ENCODE measurements at places on chromosomes 12 and 14.

DNA sequence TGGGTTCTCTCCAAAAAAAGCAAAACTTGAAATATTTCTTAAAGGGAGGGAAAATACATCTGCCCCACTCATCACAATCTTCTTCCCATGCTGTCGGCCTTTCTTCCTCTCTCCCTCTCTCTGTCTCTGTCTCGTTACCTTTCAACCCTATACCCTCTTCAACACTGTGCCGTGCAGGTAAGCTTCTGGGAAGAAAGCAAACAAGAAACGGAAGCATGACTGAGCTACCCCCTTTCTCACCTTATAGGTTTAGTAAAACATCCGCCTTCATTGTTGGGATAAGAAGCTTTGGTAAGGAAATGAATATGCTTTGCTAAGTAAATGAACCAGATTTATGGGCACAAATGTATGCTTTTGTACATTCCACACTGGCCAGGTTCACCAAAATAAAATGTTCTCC lies 63.0 kb downstream of the TMEM30B start:
- no peak for DNase-seq

GRCh38 chr14:77208291-77208978 lies 26.8 kb downstream of the TMEM63C start:
- peak; percentile 42 for DNase-seq

GRCh38 chr12:52681526-52682380 lies 1.5 kb upstream of the KRT1 start:
- DNase-seq, result no peak

DNA sequence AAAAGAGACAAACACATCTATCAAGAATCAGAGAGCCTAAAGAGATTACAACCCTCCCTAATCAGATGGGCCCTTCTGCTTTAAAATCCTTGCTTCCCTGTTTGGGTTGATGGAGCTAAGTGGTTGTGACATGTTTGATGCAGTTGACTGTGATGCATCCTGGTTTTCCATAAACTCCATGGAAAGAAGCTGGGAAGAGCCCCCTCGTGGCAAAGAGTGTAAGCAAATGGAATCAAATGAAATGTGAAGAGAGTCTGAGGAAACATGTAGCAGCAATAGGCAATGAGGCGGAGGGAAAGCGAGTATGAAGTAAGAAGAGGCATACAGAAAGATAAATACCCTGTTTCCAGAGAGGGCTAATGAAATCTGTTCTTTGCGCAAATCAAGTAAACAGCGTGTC lies 70.4 kb upstream of the SLCO1C1 start:
- peak; percentile 75 for DNase-seq

DNA sequence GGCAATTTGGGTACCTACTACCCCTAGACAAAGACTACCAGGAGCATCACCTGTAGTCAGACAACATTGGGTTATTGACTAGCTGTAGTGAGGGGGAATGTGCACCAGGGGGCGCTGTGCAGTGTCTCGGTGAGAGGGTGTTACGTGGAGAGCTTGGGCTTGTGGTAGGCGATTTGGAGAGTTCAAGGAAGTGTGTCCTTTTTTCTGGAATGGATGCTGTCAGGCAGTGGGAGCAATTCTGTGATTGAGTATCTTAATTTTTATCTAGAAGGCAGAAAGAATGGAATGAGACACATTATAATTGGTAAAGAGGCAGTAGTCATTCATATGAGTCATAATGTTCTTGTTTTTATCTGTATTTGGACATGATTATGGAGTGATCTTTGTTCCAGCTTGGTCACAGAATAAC lies 187.7 kb downstream of the GALC start:
- peak; percentile 69 for DNase-seq

DNA sequence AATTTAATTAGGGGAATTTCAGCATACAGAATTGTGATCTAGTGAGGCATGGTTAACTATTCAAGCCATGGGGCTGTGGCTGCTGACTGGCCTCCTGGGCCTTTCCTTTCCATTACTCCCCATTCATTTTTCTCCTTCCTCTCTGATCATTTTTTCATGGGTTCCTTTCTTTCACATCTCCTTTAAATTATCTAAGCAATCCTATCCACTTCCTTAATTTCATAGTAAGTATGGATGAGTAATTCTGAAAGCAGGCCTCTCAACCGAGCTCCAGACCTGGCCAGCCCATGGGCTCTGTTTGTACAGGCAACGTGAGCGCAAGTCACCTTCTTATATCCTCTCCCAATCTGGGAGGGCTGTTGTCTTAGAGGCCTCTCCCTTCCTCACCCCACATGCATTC lies 13.4 kb downstream of the CKAP4 start:
- no peak for DNase-seq

DNA sequence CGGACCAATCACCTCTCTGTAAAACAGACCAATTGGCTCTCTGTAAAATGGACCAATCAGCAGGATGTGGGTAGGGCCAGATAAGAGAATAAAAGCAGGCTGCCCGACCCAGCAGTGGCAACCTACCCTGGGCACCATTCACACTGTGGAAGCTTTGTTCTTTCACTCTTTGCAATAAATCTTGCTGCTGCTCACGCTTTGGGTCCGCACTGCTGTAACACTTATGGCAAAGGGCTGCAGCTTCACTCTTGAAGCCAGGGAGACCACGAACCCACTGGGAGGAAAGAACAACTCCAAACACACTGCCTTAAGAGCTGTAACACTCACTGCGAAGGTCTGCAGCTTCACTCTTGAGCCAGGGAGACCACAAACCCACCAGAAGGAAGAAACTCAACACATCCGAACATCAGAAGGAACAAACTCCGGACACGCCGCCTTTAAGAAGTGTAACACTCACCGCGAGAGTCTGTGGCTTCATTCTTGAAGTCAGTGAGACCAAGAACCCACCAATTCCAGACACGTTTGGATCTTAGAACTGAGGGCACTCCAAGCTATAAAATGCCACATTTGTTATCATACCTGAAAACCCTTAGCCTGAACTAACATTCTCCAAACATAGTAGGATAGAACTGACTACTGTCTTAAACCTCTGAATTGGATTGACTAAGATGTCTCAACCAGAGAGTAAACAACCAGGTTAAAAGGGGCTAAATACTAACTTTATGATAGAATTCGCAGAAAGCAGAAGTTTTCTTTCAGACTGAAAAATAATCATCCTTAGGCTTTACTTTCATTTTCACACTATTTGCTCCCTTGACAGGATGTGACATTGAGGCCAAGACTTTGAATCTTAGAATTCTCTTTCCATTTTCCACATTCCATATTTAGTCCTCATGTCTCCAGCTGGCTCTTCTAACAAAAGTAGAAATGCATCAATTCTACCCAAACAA lies 33.6 kb downstream of the CDKL1 start:
- DNase-seq, result no peak

- DNase-seq, result no peak
These were observed 45.7 kb upstream of the KRAS start for GRCh38 chr12:25296381-25296780.

GRCh38 chr14:80264702-80265101 lies 53.4 kb upstream of the DIO2 start:
- DNase-seq, result peak; percentile 79

GRCh38 chr12:59650588-59651228 lies 54.9 kb downstream of the SLC16A7 start:
- DNase-seq, result peak; percentile 13

DNA sequence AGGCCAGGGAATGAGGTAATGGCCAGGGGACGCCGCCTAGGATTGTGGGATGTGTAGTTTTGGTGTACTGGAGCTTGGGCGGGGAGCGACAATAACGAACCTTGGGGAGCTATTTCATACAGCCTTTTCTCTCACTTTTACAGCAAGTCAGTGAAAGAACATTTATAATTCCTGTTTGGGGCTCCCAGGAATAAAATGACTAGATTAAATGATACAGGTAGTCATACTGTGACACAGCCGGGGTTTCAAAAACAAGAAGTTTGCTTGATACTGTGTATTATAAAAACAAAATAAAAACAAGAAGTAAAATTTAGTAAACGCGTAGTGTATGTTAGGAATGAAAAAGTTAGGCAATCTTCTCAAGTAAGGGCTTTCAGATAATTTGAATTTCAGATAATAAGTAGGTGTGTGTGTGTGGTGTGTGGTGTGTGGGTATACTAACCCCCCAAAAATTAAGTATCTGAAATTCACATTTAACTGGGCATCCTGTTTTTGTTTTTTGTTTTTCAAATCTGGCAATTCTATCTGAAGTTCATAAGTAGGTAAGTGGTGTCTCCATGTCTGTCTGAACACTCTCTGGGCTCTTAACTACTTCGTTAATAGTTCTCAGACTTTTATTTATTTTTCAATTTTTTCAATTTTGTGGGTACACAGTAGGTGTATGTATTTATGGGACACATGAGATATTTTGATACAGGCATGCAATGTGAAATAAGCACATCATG lies 458 bp upstream of the DCTN2 start:
- DNase-seq, result no peak

- DNase-seq, result no peak
These were observed 35.6 kb downstream of the ZNF664 start for GRCh38 chr12:124008595-124008994.

DNA sequence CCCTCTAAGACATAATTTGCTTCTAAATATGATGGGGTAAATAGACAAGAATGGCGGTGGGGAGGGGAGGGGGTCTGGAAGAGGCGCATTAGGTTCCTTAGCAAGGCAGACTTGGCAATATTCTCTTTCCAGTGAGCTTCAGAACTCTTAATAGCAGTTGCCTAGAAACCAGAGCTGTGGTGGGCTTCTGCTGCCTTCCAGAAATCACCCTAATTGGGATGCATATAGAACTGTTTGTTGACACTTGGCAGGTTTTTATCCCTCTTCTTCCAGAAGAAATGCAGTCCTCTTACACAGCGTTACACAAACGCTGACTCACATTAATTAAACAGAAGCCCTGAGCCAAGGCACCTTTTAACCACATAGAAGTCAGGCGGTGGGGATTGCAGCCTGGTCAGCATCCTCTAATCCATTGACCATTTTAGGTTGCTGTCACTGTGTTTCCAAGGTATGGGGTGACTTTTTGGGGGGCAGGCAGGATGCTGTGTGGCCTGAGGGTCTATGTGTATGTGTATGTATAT lies 114.1 kb downstream of the CCDC60 start:
- DNase-seq, result peak; percentile 62

GRCh38 chr12:111773801-111774551 lies 7.2 kb downstream of the ALDH2 start:
- DNase-seq, result no peak

GRCh38 chr14:76715511-76716081 lies 45.7 kb upstream of the VASH1 start:
- no peak for DNase-seq

GRCh38 chr14:100302616-100303015 lies 3.6 kb downstream of the SLC25A29 start:
- no peak for DNase-seq

DNA sequence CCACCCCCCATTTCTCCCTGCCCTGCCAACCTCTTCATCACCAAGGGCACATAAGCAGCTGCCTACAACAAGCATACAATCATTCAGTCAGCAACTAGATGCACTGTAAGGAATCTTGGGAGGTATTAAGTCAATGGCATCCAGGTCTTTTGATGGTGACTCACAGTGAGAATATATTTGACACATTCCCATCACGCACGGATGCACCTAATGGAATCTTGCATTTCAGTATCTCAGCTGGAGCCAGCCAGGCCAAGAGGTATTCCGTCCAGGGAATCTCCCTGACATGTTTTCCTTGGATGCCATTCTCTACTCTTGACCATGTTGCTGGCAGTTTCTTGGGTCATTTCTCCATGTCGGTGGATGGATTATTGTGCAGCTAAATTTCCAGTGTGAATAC lies 73.9 kb upstream of the CAPRIN2 start:
- DNase-seq, result no peak

GRCh38 chr14:89418976-89419375 lies 1.9 kb upstream of the FOXN3 start:
- DNase-seq, result no peak

GRCh38 chr12:84656705-84657104 lies 255.9 kb downstream of the SLC6A15 start:
- DNase-seq, result no peak

DNA sequence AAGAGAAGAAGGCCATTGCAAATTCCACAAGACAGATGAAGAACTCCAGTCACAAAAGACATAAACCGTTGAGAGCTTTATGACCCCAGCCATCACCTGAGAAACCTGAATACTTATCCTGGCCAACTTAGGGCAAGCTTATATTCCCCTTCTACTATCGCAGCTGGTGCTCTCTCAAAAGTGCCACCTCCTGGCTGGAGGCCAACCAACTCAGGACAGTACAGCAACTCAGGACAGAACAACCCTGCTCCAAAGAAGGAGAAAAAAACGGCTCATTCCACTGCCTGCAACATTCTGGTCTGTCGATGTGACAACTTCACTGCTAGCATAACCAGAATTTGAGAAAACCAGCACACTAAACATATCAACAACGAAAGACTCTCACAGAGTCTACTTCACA lies 9.7 kb upstream of the KRT6B start:
- no peak for DNase-seq

- no peak for DNase-seq
These were observed 397.4 kb upstream of the OR4E1 start for GRCh38 chr14:22071006-22071405.

GRCh38 chr12:114416028-114416427 lies 10.1 kb upstream of the TBX5 start:
- no peak for DNase-seq

DNA sequence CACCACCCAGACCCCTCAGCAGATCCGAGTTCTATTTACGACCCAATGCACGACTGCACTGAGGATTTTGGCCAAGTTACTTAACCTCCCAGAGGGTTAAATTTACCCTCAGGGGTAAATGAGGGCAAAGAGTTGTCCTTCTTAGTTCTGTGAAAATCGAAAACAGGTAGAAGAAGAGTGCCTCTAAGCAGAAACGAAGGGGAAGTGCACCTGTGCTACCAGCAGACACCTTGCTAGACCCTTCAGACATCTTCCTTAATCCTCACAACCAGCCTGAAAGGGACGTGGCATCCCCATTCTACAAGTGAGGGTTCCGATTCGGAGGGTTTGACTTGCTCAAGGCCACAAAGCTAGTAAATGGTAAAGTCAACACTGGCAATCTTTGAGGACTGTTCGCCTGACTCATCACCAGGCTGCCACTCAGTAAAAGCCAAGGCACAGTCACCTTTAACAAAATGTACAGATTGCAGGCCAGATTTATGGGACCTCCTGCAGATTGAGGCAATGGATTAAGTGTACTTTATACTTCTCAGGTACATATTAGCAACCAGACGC lies 1.6 kb downstream of the GSG1 start:
- peak; percentile 92 for DNase-seq

GRCh38 chr12:107362960-107363359 lies 269.6 kb upstream of the CRY1 start:
- no peak for DNase-seq

DNA sequence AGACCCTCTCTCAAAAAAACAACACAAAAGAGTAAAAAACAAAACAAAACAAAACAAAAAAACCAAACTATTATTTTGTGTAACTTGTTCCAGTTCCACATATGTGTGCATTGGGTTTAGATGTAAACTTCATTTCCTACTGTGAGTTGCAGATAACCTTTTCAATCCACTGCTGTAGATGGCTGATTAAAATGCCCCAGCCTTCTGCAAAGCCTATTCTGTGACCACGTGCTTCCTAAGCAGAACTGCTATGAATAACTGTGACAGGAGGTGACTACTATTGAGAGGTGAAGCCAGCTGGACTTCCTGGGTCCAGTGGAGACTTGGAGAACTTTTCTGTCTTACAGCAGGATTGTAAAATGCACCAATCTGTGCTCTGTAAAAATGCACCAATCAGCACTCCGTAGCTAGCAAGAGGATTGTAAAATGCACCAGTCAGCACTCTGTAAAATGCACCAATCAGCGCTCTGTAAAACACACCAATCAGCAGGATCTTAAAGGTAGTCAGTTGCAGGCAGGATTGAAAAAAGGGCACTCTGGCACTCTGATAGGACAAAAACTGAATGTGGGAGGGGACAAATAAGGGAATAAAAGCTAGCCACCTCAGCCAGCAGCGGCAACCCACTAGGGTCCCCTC lies 10.3 kb upstream of the ELK3 start:
- DNase-seq, result no peak

GRCh38 chr12:107847830-107848229 lies 73.3 kb downstream of the ASCL4 start:
- DNase-seq, result no peak
